ENCODE measurements at places on chromosomes 2 and 18.

GRCh38 chr2:38269421-38269820, 107.7 kb downstream of the ATL2 start:
- no peak for DNase-seq

DNA sequence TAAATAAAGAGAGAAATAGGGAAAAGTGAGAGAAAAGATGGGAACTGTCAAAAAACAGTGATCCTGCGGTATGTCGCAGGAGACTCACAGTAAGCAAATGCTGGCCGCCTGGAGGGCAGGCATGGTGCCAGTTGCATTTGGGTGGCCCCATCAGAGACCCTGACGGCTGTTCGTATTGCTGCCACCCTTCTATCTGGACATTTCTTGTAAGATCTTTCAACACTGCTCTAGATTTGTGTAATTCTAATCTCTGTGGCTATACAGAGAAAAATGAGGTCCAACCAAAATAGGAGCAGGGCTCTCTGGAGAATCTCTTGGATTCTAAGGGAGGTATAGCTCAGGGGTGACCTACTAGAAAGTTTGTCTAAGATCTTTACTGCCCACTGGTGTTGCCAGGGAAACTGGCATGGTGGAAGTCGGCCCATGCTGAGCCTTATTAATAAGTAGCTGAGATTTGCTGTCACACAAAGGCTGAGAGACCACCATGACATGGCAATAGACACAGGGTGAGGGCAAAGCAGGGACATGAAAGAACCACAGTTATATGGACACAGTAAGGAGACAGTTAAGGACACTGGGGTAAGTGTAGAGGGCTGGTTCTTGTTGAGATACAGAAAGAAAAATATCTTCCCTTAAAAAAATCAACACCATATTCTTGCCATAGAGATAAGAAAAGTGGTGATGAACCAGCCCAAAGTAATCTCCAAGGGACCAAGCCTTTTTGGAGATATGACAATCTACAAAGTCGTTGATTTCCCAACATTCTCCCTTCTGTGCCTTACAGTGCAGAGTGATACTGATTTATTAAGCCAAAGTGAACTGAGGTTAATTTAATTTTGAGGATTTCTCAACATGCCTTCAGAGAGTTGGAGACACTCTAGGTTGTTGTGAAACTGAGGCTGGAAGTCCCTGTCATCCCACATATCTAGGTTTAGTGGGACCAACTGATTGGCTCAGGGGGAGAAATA, 26.4 kb upstream of the FZD7 start:
- no peak for DNase-seq

- no peak for DNase-seq
These were observed 78.0 kb upstream of the TANC1 start for GRCh38 chr2:158890296-158890905.

DNA sequence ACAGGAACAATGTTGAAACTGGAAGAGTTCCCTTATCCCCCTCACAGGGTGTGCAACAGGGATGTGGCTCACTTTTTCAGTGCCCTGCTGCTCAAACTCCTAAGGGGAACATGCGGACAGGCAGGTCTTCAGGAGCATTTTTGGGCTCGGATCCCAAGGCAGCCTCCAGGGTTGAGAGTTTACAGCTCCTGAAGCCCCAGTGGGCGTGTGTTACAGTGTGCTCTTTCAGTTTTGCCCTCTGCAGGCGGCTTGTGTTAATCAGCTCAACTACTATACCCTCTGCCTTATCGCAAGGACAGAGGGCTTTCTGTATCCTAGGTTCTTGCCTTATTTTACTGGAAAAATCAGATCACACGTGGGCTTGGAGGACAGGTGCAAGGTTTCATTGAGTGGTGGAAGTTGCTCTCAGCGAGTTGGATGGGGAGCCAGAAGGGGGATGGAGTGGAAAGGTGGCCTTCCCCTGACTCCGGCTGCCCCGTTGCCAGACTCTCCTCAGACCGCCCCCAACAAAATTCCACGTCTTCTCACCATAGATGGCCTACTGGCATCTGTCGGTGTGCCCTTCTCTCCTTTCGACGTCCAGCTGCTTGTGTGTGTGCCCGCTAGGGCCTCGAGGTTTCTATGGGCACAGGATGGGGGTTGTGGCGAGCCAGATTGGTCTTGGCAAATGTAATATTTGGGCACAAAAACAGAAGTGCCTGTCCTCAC, 541.9 kb downstream of the TMX3 start:
- DNase-seq: no peak

DNA sequence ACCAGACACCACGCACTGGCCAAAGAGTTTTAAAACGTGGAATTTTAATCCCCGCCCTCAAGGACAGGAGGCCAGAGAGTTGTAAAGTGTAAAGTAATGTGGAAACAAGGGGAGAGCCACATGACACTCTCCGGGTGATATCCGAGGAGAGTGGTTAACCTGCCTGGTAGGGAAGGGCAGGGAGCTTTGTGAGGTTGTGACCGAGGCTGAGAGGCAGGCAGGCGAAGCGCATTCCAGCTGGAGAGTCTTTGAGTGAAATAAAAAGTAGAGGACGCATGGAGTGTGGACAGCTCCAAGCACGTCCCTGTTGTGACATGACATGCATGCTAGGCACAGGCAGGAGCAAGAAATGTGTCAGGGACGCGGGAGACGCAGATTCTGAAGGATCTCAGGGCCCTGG, 539.5 kb downstream of the RNF144A start:
- no peak for DNase-seq

DNA sequence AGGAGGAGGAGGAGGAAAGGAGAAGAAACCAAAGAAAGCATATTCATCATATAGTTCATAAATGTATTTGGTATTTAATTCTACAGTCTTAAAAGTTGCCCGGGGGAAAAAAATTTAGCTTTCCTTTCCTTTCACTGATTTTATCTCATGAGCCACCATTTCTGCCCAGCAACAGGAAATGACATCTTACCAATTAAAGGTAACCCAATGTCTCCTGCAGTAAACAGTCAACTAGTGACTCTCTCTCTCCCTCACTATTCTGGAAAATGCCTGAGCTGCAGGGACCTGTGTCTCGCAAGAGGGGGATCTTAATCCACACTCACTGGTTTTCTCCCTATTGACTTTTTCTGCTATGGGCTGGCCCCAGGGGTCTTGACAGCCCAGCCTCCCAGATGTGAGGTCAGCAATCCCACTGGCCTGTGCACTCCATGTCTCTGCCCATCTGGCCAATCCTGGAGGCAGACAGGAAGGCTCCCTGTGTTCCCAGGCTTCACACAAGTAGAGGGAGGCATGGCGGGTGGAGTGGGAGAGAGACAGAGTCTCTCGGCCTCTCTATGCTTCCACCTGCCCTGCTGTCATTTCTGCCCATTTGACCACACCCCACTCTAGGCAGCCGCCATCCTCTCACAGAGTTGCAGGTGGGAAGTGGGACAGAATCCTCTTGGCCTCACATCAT, 85.4 kb upstream of the CABLES1 start:
- DNase-seq: no peak

DNA sequence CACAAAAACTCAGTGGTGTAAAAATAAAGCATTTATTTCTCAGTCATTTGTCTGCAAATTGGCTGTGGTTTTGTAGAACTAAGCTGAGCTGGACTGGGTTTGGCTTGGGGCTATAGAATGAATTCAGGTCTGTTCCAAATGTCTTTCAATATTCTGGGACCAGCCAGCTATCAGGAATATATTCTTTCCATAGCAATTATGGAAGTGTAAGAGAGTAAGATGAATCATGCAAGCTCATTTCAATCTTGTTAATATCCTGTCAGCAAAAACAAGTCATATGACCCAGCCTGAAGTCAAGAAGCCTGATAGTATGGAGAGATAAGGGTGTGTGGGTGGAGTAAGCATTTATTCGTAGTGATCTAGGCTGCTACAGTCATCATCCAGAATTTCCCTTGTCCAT, 481.0 kb upstream of the CDH2 start:
- no peak for DNase-seq

DNA sequence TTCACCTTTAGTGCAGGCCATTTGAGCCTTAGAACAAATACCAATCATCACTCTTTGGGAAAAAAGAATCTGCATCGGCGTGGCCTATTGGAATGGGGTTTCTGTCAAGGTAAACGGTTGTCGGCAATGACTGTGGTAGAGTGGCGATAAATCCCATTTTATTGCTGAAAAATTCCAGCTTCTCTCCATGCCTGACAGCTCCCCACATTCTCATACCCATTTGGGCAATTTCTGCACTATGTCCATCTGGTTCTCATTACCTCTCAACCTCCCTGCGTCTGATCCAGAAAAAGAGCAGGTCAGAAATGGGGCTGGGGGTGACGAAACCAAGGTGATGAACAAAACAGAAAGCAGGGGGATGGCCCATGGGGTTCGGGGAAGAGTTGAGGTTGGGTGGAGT, 254.0 kb downstream of the MEIS1 start:
- no peak for DNase-seq

DNA sequence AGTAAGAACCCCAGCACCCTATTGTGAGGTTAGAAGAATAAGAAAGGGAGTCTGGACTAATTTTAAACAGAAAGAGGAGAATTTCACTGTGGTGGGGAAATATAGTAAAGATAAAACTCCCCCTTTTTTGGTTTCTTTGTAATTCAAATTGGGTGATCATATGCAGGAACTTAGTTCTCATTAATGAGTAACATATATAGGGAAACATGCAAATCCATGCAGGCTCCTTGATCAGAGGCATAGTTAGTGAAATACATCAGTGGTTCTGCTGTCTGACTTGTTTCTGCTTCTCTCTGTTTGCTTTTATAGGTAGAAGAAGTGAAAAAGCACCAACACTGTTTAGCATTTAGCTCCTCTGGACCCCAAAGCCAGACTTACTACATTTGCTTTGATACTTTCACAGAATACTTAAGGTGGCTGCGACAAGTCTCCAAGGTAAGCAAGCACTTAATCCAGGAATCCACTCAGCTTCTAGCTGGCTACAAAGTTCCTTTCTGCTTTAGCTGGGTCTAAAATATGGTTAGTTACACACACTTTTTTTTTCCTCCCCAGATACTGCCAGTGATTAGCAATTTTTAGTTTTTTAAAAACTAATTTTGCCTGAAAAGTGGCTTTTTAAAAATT, 123.2 kb downstream of the PHLPP1 start:
- DNase-seq: no peak

GRCh38 chr2:181552808-181553207, 95.6 kb downstream of the ITGA4 start:
- no peak for DNase-seq

DNA sequence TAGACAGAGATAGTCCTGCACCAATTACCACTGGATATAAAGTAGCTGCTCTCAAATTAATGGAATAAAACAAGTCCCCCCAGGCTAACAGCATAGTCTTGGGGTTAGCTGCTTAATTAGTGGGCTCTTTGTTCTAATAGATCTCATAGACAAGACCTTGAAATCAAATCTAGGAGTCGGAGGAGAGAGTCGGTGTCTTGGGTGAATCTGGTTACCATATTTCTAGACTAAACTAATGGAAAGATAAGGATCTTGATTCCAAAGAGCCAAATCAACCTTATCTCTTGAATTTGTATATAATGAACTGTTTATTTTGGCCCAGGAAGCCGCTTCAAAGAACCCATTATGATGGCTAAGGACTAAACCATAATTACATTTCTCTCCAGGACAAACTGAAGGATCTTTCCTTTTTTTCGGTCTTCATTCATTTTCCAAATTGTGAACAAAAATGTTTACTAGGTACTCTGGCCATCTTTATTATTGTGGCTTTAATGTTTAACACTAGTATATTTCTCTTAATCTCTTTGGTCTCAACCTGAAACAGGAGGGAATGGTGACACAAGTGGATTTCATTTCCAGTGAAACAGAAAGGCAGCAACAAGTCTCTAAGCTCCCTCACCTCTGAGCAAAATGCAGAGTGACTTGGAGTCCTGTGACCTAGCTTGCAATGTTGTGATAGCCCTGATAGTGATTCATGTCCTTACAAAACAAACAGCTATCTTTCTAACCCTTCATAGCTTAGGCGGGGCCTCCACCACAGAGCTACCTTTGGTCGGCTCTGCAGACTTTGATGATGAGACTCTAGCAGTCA, 137.9 kb upstream of the PARD3B start:
- DNase-seq: no peak

DNA sequence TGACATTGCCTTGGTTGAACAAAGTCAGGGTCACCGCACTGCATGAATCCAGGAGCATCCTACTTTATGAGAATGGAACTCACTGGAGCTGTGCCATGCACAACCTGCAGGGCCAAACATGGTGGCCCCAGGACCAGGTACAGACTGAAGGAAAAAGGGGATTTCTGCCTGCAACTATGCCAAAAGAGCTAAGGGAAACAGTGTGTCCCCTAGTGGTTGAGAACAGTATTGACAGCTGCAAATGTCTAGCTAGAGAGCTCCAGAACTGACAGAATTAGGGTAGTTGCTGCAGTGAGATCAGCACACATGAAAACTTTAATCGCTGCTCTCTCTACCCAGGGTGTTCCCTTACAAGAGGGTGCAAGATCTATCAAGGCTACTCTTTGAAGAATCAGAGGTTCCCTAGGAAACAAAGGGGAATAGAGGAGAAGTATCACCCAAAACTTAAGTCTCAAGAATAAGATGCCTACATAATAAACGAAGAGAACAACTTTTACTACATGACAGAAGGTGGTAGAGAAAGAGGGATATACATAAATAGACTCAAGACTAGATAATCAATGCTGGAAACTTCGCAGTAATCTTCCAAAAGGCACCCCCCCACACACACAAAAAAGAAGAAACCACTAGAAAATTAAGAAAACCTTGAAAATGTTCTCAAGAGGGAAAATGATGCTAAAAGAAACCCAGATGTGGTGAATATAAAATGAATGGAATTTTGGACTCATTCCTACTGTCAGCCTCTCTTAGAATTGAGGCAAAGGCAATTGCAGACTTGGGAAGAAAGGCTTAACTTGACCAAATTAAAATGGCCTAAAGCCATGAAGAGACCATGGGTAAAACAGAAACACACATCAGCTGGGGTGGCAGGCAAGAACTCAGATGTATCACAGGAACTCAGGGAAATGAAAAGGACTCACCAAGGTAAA, 43.6 kb upstream of the IHH start:
- DNase-seq: no peak

- DNase-seq: no peak
These were observed 19.6 kb upstream of the SULT1C3 start for GRCh38 chr2:108220191-108220590.

Measured in stimulated activated CD4-positive, alpha-beta T cell treated with anti-CD3 and anti-CD28 coated beads, TNF-alpha, amount 100 ng/mL, for 24 hours (primary cell).